ENCODE measurements at places on chromosomes 2 and 18.

DNA sequence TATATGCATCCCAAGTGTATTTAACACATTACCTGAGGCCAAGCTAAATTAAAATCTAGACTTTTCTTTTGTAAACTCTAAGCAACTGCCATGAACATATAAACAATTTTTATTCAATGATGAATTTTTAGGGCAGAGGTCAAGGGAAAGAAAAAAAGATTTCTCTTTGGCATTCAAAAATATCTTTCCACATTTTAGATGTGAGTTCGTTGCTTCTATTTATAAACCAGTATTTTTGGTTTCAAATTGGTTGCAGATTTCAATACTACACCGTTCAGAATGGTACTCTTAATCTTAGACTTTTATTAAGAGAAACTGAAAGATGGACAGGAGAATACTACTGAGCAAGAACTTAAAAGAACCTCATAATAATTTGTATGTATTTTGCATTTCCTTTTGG, 293.6 kb upstream of the CCDC68 start:
- no peak for DNase-seq

DNA sequence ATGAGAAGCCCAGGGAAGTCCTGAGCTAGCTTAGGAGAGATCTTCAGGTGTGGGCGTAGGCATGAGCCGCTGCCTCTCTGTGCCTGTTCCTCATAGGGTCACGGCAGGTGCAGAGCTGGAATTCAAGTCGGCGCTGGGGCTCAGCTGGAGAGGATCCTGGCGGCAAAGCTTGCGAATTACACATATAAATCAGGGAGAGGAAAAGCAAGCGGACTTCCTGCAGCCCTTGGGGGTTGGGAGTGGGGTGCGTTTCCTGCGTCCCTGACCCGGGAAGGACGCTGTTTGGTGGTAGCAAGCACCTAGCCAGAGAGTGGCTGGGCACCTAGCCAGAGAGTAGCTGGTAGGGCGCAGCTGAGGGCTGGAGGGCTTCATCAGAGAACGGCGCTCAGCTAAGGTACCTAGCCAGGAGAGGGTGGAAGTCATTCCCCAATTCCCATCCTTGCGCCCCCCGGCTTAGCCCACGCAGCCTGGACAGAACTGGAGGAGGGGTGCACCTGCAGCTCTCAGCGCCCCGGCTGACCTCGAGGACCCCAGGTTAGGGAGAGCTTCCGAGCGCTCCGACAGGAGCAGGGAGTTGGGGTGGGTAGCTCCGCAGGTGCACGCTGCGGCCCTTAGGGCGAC, 459 bp upstream of the EFR3B start:
- peak; percentile 47 for DNase-seq

- DNase-seq, result no peak
These were observed 733.2 kb upstream of the PKDCC start for GRCh38 chr2:41314511-41315070.

DNA sequence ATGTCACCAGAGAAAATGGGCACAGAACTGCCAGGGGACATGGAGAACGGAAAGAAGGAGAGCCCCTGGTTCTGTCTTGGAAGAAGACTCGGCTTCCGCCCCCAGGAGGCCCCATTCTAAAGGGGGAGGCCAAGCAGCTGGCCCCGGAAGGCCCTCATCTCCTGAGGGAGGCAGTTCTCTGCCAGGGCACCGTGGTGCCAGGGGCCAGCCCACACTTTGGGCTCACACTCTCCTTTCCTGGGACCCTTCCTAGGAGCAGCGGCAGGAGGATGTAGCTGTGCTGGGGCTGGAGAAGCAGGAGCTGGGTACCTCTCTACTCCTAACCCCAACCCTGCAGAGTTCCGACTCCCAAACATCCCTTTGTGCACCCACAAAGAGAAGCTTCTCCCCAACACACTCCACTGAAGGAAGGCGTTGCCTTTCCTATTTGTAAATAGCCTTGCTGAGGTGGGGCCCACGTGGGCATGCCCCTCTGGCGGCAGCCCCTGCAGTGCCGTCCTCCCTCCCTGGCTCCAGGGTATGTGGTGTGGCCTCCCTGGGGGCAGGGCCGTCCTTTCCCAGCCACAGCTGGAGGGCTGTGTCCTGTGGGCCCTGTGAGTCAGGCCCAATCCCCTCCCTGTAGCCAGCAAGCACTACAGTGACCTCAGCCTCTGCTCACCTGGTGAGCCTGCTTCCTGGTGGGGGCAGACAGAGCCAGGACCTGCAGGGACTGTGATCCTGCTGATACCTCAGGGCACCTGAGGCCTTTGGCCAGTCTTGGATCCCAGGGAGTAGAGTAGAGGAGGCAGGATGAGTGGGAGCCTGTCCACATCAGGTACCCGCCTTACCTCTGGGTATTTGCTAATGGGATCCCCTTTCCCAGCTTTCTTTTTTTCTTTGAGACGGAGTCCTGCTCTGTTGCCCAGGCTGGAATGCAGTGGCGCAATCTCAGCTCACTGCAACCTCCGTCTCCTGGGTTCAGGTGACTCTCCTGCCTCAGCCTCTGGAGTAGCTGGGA, 26.6 kb downstream of the ZFP36L2 start:
- DNase-seq, result no peak

GRCh38 chr18:60200558-60200957, 172.0 kb downstream of the MC4R start:
- DNase-seq, result no peak

DNA sequence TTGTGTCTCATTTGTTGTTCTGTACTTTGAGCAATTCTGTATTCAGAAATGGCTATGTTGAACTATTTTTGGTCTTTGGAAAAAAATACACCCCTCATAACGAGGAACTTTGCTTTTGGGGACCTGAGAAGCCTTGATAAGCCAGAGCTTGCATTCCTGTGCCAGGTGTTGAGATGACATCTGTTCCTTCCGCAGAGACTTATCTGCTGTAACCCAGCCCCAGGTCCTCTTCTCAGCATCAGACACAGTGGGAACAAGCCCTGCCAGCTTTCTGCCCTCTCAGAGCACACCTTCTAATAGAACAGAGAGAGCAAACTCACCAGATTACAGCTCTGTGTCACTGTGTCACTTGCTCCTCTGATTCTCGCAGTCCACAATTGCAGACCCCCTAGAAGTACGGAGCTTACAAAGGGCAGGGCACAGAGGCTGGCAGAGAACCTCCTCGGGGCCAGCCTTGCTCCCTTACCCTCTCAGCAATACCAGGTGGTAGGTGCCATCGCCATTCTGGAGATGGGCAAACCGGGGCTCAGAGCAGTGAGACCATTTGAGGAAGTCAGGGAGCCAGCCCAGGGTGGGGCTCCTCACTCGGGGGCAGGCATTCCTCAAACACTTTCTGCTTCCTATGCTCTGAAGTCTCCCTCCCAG, 97.4 kb downstream of the DDX1 start:
- no peak for DNase-seq

DNA sequence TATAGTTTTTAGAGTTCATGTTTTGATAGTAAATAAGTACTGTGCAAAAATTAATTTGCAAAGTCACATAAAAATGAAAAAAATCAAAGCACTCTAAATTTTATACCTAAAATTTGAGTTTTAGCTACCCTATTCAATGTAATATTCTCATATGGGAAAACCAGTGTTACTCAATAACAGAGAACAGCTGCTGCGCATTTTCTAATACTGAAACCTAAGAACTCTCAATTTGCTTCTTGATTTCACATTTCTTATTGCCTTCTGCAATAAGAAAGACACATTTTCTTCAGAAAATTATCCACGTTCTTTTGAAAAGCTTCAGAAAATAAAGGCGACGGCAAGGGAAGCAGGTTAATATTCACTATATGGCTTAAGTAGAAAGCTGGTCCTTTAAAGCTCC, 199.1 kb upstream of the CCDC150 start:
- no peak for DNase-seq

DNA sequence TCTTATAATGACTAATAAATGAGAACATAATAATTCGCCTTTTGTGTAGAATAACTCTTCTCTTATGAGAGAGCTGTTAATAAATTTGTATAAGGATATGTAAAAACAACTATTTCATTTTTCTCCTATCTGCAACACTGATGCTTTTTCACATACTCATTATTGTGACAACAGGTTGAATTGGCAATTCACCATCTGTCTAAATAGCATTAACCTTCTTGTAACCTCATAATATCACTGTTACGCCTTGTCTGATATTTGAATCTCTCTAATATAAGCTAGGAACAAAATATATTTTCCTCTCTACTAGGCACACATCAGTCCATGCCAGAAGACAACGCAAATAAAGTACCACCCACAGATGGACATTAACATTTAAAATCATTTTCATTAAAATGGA, 938.9 kb downstream of the CPS1 start:
- DNase-seq, result no peak

DNA sequence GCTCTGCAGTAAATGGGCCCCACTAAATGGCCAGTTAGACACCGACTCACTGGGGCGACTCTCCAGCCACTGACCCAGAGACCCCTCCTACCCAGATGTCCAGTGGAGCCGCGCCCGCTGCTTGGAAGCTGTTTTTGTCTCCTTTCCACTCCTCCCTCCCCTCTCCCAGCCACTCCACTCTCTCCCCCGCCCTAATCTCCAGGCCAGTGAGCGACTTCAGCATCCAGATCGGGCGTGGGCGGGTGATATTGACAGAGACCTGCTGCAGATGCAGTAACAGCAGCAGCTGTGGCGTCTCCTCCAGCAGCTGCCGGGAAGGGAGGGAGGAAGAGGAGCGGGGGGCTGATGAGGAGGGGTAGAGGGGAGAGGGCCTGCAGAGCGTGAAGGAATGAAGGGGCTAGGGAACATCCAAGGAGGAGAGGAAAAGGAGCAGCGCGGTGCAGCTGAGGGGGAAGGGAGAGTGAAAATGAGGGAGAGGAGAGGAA, at the start of gene SCN7A:
Gene SCN7A, minus strand, starts transcription at position 110 of the 485 bp plus-strand sequence. CDS start 16,553 bp downstream, outside the sequence.
- peak; percentile 92 for DNase-seq

DNA sequence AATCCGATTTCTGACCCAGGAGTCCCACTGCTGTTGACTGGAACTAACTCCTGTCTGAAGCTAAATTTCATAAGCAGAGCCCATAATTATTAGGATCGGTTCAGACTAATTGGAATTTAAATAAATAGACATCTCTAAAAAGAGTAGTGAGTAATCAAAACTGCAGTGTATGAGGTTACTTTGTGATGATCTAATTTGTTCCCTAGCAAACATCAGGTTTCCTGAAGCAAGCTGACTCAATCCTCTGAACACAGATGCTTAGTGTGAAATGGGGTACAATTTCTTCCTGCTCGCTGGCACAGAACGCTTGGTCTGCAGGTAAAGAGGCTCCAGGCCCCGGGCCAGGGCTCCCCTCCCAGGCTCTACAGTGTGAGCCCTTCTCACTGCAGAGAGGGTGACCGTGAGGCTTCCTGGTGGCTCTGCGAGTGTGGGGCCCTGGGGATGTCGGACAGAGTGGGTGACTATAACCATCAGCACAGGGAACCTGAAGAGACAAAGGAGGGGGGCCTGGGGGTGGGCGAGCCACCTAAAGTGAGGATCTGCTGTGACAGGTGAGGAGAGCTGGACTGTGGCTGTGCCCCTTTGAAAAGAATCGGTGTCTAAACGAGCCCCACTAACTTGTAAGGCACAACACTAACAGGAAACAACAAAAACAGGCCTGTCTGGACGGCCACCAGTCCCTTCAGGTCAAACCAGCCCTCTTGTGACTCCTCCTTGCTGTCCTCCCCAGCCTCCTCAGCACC, 20.2 kb downstream of the CHST10 start:
- no peak for DNase-seq

DNA sequence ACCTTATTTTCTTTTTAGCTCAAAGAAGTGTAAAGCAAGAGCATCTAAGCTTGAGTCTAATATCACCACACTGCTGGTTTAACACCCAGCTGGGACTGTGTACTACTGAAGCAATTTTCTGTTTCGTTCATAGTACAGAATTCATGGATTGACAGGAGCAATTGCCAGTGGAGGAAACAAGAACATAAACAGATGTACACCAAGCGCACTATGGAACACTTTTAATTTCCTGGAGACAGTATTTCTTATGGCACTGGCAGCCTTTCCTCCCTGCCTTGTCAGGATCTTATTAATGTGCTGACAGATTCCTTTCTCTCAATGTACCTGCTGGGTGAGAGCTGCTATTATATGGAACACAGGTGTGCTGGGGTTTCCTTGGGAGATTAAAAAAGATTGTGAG, 4.2 kb upstream of the LANCL1 start:
- DNase-seq, result no peak

- DNase-seq, result peak; percentile 33
These were observed 221.9 kb upstream of the RBBP8 start for GRCh38 chr18:22711192-22711685.

DNA sequence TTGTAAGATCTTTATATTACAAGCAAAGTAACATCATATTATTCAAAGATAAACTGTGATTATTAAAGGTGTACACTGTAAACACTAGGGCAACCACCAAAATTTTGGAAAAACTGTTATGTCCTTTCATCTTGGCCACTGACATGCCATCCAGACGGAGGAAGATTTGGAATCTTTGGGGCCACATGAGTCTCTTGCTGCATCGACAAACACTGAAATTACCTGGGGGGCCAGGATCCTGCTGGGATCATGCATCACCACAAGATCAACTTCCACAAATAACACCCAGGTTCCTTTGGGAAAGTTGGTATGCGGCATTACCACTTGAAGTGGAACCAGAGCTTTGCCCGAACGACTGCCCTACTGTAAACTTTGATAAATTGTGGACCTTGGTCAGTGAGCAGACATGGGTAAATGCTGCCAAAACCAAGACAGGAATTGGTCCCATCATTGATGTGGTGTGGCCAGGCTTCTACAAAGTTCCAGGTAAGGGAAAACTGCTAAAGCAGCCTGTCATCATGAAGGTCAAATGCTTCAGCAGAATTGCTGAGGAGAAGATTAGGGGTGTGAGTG, 110.6 kb upstream of the UXS1 start:
- DNase-seq, result no peak

DNA sequence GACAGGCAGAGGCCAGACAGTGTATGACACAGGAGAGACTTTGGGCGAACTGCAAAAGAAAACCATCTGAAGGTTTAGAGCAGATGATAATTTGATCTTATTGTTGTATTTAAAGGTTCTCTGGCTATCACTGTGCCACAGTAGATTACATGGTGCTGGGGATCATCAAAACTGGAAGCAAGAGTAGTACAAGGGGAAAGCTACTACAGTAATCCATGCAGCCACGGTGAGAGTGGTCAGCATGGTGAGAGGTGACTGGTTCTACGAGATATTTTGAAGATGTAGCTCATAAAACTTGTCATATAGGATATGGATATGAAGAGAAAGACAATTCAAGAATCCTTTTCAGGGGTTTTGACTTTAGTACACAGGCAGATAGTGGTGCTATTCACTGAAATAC, 194.8 kb upstream of the GULP1 start:
- DNase-seq, result no peak

DNA sequence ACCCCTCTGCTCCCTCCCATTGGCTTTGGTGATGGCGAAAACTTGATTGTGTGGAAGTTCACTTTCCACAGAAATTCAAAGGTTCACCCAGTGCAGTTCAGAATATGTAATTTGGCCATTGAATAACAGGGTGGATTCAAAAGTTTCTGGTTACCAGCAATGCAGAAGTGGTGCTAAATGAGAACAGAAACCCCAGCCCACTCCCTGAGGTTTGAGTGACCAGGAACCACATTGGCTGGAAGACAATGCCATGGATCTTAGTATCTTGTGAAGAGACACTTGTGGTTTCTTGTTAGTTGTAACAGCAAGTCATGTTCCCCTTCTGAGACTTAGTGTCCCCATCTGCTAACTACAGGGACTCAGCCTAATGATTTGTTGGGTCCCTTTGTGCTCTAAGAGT, 49.8 kb downstream of the QPCT start:
- no peak for DNase-seq
